Progenitor cell of endocrine pancreas (in vitro differentiated cells): ENCODE measurements at places on chromosomes 4 and X. TPM values are rescaled to one million over a fixed set of nuclear protein-coding genes. Genes with fewer than 3 reads are reported as not detected.

DNA sequence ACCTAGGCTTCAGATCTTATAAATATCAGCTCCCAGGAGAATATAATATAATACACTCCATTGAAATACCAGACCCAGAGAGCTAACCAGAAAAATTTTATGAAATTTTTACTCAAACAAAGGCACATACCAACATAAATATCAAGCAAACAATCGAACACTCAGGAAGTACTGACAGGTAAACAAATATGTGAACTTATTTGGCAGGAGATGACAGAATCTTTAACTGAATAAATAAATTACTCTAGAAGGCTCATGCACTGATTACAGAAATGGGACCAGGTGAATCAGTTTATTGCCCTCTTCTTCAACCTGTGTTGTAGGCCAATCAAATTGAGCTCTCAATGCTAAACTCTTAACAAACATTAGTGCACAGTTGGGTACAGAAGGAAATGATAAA is 225.2 kb upstream of the PABPC4L start:
- H3K4me1 ChIP-seq, result no peaks in the 10 kb centered on the region
- DNase-seq, result no peak
- no peaks in the 10 kb centered on the region for H3K27me3 ChIP-seq
- no peak overlapping the region for H3K27ac ChIP-seq
- H3K36me3 ChIP-seq, result no peaks in the 10 kb centered on the region

DNA sequence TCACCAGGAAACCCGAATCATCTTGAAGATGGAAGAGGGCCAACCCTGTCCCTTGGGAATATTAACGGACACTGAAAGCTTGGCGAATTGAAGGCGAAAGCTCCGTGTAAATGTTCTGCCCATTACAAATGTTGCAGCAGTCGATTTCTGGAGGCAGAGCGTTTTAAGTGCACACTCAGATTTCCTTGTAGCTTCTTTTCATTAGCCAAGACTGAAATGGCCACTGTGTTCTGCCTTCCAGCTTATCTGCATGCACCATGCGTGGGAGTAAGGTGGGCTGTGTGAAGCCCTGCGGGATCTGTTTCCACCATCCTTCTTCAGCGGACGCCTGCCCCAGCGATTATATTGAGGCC is 1.3 kb downstream of the SMIM20 start:
- peak overlapping the region; percentile 97 for H3K4me3 ChIP-seq
- H3K27ac ChIP-seq, result no peak overlapping the region
- peaks cover 19% of the 10 kb centered on the region for H3K4me1 ChIP-seq
- H3K36me3 ChIP-seq, result peaks cover 3% of the 10 kb centered on the region
- no peak for DNase-seq

- no peaks in the 10 kb centered on the region for H3K36me3 ChIP-seq
- H3K27me3 ChIP-seq, result peaks cover 3% of the 10 kb centered on the region
- peaks cover 8% of the 10 kb centered on the region for H3K4me1 ChIP-seq
- H3K27ac ChIP-seq, result peak overlapping the region; percentile 73
These were observed 131.3 kb downstream of the FHDC1 start for GRCh38 chr4:153067376-153067775.

DNA sequence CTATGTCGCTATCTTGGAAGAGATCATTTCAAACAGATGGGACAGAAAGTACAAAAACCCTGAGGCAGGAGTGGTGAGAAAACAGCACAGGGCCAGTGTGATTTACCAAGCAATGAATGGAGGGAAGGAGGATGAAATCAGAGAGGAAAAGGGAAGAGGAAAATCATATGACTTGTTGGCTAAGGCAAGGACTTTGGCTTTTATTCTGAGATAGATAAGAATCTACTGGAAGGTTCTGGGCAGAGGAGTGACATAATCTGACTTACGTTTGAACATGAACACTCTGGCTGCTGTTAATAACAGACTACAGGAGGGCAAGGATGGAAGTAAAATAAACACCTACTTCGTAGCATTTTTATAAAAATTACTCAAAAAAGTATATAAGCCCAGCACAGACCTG is 207.8 kb upstream of the SLC7A11 start:
- H3K36me3 ChIP-seq, result no peaks in the 10 kb centered on the region
- no peak for DNase-seq

GRCh38 chr4:153140294-153140693 is 63.9 kb upstream of the TRIM2 start:
- no peak for DNase-seq
- no peaks in the 10 kb centered on the region for H3K36me3 ChIP-seq
- H3K27me3 ChIP-seq, result peaks cover 3% of the 10 kb centered on the region
- H3K27ac ChIP-seq, result no peak overlapping the region
- H3K4me3 ChIP-seq, result no peak overlapping the region

DNA sequence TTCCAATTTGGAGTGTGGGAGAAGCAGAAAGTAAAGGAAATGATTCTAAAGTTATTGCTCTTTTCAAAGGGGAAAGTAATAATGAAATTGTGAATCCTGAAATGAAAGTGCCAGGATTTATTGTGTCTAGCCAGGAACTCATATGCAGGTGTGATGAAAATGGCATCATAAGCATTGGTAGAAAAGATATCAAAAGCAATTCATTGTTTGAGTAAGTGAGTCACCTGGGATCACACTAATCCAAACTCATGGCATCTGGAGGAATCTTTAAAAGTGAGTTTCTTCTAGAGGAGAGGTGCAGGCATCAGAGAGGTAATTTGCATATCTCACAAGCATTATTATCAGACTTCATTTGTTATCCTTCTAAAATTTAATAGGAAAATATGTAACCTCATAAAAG is 84.7 kb downstream of the LARP7 start:
- no peak overlapping the region for H3K4me3 ChIP-seq
- no peak for DNase-seq
- no peaks in the 10 kb centered on the region for H3K4me1 ChIP-seq
- H3K27me3 ChIP-seq, result no peaks in the 10 kb centered on the region
- H3K27ac ChIP-seq, result no peak overlapping the region

DNA sequence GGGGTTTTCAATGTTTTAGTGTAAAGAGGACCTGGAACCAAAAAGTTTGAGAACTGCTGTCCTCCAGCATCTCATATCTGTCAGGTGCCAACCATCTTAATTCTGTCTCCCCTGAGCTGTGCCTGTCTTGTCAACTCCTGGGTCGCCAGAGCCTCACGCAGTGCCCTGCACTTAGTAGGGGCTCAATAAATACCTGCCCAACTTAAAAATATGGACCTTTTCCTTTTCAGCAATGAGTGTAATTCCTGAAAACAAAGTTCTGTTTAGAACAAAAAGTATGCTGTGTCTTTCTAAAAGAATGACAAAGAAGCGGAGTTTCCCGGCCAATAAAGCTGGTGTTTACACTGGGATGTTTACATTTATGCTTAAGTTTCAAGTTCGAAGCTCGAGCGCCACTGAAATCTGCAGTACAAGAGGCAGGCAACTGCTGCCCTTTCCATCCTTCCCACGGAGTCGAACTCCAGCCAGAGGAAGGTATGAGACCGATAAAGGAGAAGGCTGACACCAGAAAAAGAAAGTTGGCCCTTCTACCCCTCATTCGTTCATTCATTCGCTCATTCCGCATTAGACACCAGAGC is 1.1 kb upstream of the HTATSF1 start:
- H3K27ac ChIP-seq, result peak overlapping the region; percentile 99
- H3K4me3 ChIP-seq, result peak overlapping the region; percentile 86
- no peaks in the 10 kb centered on the region for H3K27me3 ChIP-seq

DNA sequence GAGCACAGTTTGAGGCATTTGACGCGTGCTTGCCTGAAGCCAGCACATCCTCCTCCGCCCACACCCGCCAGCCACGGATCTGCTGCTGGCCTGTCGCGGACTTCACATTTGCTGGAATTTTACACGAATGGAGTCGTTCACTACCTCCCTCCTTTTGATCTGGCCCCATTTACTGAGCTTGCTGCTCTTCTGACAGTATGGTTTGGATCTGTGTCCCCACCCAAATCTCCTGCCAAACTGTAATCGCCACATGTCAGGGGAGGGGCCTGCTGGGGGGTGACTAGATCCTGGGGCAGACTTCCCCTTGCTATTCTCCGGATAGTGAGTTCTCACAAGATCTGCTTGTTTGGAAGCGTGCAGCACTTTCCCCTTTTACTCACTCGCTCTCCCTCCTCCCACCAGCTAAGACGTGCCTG is 19.9 kb upstream of the CPLX1 start:
- H3K4me1 ChIP-seq, result no peaks in the 10 kb centered on the region
- no peak for DNase-seq

GRCh38 chr4:176014583-176015108 is 51.0 kb upstream of the WDR17 start:
- no peaks in the 10 kb centered on the region for H3K36me3 ChIP-seq
- no peak for DNase-seq
- no peaks in the 10 kb centered on the region for H3K27me3 ChIP-seq
- H3K4me1 ChIP-seq, result no peaks in the 10 kb centered on the region

- no peaks in the 10 kb centered on the region for H3K27me3 ChIP-seq
- no peaks in the 10 kb centered on the region for H3K4me1 ChIP-seq
- H3K36me3 ChIP-seq, result no peaks in the 10 kb centered on the region
- H3K4me3 ChIP-seq, result no peak overlapping the region
- H3K27ac ChIP-seq, result no peak overlapping the region
- no peak for DNase-seq
These were observed 2050.7 kb downstream of the ARAP2 start for GRCh38 chr4:34193451-34194154.

- H3K27me3 ChIP-seq, result no peaks in the 10 kb centered on the region
- peaks cover 27% of the 10 kb centered on the region for H3K4me1 ChIP-seq
- no peak for DNase-seq
- H3K4me3 ChIP-seq, result no peak overlapping the region
These were observed 25.1 kb downstream of the DHX15 start for GRCh38 chr4:24559032-24559821.

DNA sequence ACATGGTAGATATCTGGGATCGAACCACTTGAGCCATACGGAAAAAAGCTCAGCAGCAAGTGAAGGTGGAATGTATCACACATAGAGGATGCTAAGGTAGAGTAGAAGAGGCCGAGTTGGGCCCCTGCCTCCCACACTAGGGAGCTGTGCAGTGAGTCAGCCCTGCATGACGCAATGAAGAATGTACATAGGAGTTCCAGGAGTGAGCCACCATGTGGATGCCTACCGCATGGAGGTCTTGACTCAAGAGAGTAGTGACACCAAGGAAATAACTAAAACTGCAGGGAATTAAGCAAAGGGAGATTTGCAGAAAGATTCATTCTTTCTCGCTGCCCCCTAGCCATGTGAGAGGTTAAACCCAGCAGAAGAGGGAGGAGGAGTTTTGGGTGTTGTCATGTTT is 389.6 kb upstream of the IGFBP7 start:
- H3K4me3 ChIP-seq, result no peak overlapping the region
- H3K4me1 ChIP-seq, result peaks cover 5% of the 10 kb centered on the region
- H3K27me3 ChIP-seq, result no peaks in the 10 kb centered on the region

- no peak overlapping the region for H3K4me3 ChIP-seq
- no peak overlapping the region for H3K27ac ChIP-seq
- H3K27me3 ChIP-seq, result no peaks in the 10 kb centered on the region
- DNase-seq, result no peak
- no peaks in the 10 kb centered on the region for H3K36me3 ChIP-seq
- H3K4me1 ChIP-seq, result peaks cover 2% of the 10 kb centered on the region
These were observed 113.0 kb upstream of the PRDX4 start for GRCh38 chrX:23554304-23554703.

DNA sequence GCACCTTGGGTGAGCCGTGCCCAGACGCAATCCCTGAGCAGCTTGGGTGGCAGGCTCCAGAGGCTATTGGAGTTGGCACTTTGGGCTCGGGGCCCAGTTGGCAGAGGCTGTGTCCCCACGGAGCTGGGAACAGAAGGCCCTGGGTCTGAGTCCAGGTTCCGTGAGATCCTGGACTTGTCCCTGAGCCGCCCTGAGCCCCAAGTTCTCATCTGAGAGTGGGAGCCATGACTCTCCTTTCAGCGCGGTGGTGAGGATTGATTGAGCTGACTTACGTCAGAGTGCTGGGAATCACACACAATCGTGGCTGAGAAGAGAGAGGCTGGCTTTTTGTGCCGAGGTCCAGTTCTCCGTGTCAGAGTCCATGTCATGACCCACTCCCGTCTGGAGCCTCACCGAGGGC is 98.0 kb downstream of the PSAPL1 start:
- no peak overlapping the region for H3K4me3 ChIP-seq
- no peak for DNase-seq
- H3K27ac ChIP-seq, result no peak overlapping the region
- H3K36me3 ChIP-seq, result no peaks in the 10 kb centered on the region
- no peaks in the 10 kb centered on the region for H3K4me1 ChIP-seq

DNA sequence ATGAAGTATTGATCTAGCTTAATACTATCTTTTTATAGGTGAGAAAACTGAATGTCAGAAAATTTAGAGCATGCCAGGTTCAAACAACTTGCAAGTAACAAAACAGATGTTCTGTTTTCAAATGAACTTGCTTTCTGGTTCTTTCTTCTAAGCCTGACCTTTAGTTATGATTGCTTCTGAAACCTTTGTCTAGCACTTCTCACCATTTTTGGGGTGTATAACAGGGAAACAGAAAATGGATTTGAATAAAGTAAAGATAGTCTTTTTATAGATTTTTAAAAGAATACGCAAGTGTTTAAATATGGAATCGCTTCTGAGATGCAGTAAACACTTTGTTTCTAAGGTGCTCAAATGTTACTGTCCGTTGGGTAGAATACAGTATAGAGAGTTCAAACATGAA is 687.2 kb upstream of the CPEB2 start:
- no peaks in the 10 kb centered on the region for H3K27me3 ChIP-seq
- DNase-seq, result no peak
- H3K4me3 ChIP-seq, result no peak overlapping the region
- H3K4me1 ChIP-seq, result no peaks in the 10 kb centered on the region
- H3K27ac ChIP-seq, result no peak overlapping the region

DNA sequence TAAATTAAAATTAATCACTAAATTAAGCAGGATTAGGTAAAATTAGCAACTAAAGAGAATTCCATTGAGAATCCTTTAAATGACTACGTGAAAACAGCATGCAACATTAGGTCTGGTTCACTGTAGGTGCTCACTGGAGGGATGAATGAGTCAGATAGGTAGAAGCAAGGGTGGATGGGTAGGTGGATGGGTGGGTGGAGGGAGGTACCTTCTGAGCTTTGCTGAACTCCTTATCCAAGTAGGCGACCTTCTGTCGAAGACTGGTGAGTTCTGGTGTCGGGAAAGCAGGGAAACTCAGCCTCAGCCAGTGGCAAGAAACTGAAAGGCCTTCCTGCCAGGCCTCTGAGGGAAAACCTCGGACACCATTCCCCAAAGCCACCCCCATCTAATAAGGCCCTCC is 3.0 kb downstream of the GRIPAP1 start:
- H3K36me3 ChIP-seq, result peaks cover 15% of the 10 kb centered on the region
- peaks cover 10% of the 10 kb centered on the region for H3K4me1 ChIP-seq
- H3K27ac ChIP-seq, result no peak overlapping the region
- no peak for DNase-seq
- H3K4me3 ChIP-seq, result no peak overlapping the region
- H3K27me3 ChIP-seq, result no peaks in the 10 kb centered on the region

- H3K4me3 ChIP-seq, result no peak overlapping the region
- no peaks in the 10 kb centered on the region for H3K4me1 ChIP-seq
- DNase-seq, result no peak
- no peak overlapping the region for H3K27ac ChIP-seq
These were observed 7.3 kb downstream of the TREX2 start for GRCh38 chrX:153438532-153438931.

TLR2 gene
- total RNA-seq, result 4.8 and 5.1 TPM in 2 replicates

SCML2 gene
- 7.1 and 7.6 TPM in 2 replicates for total RNA-seq

ZNF711 gene
- 36.0 and 36.2 TPM in 2 replicates for total RNA-seq

MCUB gene
- 3.9 and 4.0 TPM in 2 replicates for total RNA-seq

FAT4 gene
- 1.7 and 2.5 TPM in 2 replicates for total RNA-seq

EFHC2 gene
- total RNA-seq, result 1.4 and 1.8 TPM in 2 replicates

IL2 gene
- total RNA-seq, result not detected in 2 replicates

GAGE1 gene
- not detected in 2 replicates for total RNA-seq
